ENCODE measurements at places on chromosomes 6 and 20.
A peak's percentile ranks its signal among the peaks of the same experiment; 100 is the strongest.

GRCh38 chr6:107629548-107630129 lies 139.7 kb downstream of the SOBP start:
- DNase-seq = no peak

DNA sequence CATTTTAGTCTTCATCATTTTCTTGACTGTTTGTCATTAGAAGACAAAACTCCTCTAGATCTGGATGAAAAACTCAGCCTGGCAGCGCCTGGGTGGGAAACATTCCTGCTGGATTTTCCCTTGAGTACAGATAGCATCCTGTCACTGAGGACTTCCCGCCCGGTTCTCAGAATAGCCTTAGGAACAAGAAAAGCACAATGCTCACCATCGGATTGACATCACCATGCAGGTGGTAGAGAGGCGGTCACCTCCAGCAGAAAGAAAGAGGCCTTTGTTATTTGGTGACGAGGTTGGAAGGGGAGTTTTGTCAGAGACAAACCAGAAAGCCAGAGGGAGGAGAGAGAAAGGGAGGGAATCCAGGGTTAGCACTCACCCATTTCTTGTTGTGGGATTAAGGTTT lies 39.8 kb downstream of the KIF25 start:
- no peak for DNase-seq

- DNase-seq = peak; percentile 67
These were observed 17.4 kb downstream of the CASS4 start for GRCh38 chr20:56429502-56429901.

GRCh38 chr6:169622618-169623017 lies 79.2 kb downstream of the WDR27 start:
- no peak for DNase-seq

GRCh38 chr6:57313711-57314471 lies 3.5 kb upstream of the PRIM2 start:
- DNase-seq = peak; percentile 98

- no peak for DNase-seq
These were observed 33.2 kb downstream of the PHACTR1 start for GRCh38 chr6:12749531-12750379.

GRCh38 chr6:37525460-37526357 lies 26.0 kb upstream of the CCDC167 start:
- peak; percentile 29 for DNase-seq
